ENCODE measurements at places on chromosomes 5 and 9.

GRCh38 chr5:79105868-79106267 is 5.7 kb upstream of the BHMT start:
- no peak for DNase-seq

- DNase-seq, result no peak
Observed at GRCh38 chr9:122116040-122116439, 22.9 kb upstream of the TTLL11 start.

DNA sequence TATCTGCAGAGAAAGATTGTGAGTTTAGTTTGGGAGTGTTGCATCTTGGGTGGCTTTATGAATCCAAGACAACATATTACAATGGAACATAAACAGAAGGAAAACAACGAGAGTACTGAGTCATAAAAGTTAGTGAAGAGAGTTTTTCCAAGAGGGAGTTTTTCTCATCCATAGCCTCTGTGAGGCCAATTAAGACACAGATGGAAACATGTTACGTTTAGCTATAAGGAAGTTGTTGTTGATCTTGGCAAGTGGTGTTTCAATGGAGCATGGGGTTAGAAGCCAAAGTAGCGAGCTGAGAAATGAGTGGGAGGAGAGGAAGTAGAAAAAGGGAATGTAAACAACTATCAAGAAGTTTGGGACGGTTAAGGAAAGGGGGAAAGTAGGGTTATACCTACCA is 53.3 kb upstream of the SPATA31D4 start:
- DNase-seq, result no peak

DNA sequence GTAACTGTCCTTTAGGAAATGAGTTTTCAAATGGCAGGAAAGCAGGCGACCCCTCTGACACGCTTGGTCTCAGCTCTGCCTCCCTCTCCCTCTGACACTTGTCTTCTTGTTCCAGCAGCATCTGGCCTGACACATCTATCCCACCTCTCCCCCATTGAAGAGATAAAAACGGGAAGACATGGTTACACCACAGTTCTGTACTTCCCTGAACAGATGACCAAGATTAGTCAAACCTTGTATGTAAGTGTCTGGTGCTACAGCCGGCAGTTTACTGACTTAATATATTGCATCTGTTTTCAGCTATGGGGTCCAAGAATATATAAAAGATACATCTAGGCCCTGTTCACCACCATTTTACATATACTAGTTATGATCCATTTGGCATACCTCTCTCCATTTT is 29.6 kb upstream of the MLLT3 start:
- DNase-seq, result no peak

DNA sequence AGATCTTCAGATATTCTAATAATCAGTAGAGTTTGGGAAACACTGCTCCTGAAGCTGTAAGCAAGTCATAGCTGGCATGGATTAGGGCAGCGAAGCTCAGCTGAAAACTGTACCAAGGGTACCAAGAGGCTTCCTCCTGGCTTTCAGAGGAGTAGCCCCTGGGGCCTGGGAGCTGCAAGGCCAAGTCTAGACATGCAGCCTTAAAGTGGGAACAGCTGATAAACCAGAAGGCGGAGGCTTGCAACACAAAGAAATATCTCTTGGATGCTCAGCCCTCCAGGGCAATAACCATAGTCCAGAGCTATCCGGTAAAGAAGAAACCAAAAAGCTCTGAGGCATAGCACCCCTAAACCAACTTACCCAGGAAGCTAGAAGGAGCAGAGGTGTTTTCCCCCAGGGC is 51.5 kb downstream of the MRPS30 start:
- DNase-seq, result no peak

Data from stimulated activated CD8-positive, alpha-beta memory T cell treated with anti-CD3 and anti-CD28 coated beads, Interleukin-4, amount 100 ng/mL, for 4 hours (primary cell).